Stimulated activated CD4-positive, alpha-beta T cell treated with anti-CD3 and anti-CD28 coated beads, Interleukin-1b, Interleukin-23, amount 100 ng/mL, for 1 hour (primary cell): ENCODE measurements at places on chromosomes 7 and 10.

- no peak for DNase-seq
Observed at GRCh38 chr10:117261501-117261900, 20.6 kb downstream of the SLC18A2 start.

DNA sequence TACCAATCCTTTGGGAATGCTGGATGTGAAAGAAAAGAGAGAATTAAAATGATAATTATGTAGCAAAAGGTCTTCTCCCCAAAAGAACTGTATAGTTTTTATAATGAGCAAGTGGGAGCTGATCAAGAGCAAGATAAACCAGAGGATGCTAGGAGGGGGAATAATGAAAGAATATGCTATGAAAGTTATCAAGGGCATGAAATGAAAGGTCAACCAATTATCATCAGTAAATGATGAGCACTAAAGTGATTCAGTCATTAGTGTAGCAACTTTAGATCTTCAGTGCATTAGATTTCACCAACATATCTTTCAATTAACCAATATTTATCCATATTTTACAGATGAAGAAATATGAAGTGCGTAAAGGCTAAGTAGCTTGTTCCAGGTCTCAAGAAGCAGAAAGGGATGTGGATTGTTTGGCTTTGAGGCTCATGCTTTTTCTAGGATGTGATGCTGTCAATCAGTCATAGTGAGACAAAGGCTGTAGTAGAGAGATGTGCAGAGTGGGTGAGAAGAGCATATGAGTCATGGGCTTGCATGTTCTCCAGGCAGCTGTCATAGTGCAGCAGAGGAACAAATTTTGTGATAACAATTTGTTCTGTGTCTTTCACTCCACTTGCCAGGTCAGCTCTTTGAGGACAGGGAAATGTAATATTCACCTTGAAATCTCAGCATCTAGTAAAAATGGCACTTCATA is 5.7 kb upstream of the OR2F2 start:
- no peak for DNase-seq

DNA sequence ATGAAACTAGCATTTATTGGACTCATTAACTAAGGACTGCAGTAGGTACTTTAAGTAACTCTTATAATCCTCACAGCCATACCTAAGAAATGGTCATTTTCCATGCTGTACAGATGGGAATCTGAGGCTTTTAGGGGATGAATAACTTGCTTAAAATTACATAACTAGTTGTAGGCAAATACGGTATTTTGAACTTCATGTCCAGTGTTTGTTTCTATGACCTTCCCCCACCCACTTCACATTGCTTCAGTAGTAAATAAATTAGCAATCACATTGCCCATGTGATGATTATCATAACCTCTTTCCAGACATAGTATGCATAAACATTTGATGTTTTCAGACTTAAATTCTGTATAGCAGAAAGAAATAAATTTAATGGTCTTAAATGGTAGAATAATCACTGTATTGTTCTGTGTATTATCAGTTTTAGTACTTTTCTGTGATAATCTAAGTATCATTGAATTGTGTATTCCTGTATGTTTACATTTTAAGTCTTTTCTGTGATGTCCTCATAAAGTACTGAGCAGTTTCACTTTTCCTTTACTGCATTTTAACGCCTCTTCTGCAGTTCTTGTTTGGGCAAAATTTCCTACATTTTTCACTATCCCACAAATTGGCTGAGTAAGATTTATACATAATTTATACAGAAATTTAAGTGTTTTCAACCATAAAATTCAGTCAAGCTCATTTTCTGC is 48.3 kb downstream of the ANKIB1 start:
- DNase-seq = no peak

DNA sequence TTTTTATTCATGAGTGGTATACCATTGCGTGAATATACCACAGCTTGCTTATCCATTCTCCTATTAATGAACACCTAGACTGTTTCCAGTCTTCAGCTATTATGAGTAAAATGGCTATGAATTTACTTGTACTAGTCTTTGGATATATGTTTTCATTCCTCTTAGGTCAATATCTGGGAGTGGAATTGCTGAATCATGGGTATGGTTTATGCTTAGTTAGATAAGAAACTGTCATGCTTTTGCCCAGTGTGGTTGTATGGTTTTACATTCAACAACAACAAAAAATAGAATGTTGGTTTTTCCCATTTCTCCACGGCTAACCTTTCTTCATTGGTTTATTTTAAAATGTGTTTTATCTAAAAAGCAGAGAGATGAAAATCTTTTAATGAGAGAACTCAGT is 308.3 kb downstream of the PHF14 start:
- no peak for DNase-seq

GRCh38 chr7:36668750-36669149 is 55.5 kb downstream of the AOAH start:
- no peak for DNase-seq

- DNase-seq = no peak
Observed at GRCh38 chr7:157753713-157754415, 417.1 kb downstream of the DNAJB6 start.

- no peak for DNase-seq
Observed at GRCh38 chr10:92845921-92846320, 2.4 kb upstream of the EXOC6 start.

DNA sequence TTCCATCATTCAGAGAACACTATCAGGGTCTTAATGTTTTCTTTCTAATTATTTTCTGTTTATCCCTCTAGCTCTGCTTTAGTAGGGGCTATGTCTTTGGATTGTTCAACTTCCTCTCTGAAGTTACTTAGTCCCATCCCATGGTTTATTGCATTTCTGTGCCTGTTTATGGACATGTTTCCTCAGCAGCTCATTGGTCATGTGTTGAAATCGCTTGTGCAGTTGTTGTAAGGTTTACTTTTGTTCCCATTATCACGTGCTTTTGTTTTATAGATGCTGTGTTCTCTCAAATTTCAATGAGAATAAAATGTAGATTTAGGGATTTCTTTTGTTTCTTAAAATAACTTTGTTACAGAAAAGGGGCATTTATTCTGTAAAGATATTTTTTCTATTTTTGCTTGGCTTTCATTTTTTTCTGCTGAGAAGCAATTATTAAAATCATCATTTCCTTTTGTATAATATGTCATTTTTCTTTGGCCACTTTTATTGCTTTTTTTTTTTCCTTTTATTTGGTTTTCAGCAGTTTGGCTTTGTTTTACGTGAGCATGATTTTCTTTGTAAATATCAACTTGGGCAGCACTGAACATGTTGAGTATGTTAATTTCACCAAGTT is 110.9 kb downstream of the CCDC7 start:
- no peak for DNase-seq

- DNase-seq = no peak
Observed at GRCh38 chr7:50762337-50762736, 20.4 kb downstream of the GRB10 start.

- no peak for DNase-seq
Observed at GRCh38 chr10:62116896-62117295, 151.7 kb downstream of the RTKN2 start.

- DNase-seq = no peak
Observed at GRCh38 chr7:13034693-13035092, 347.3 kb downstream of the ARL4A start.

DNA sequence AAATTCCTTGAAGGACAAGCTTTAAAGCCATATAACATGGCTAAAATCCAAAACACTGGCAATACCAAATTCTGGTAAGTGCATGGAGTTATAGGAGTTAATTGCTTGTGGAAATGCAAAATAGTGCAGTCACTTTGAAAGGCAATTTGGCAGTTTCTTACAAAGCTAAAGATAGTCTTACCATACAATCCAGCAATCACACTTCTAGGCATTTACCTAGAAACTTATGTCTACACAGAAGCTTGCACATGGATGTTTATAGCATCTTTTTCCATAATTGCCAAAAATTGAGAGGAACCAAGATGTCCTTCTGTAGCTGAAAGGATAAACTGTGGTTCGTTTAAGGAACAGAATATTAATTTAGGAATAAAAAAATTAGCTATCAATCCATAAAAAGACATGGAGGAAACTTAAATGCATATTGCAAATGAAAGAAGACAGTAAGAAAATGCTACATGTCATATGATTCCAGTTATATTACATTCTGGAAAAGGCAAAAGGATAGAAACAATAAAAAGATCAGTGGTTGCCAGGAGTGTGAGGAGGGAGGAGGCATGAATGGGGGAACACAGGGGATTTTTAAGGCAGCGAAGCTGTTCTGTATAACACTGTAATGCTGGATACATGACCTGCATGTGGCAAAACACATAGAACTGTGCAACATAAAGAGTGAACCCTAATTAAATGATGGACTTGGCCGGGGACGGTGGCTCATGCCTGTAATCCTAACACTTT is 51.9 kb downstream of the GNAT3 start:
- DNase-seq = no peak

DNA sequence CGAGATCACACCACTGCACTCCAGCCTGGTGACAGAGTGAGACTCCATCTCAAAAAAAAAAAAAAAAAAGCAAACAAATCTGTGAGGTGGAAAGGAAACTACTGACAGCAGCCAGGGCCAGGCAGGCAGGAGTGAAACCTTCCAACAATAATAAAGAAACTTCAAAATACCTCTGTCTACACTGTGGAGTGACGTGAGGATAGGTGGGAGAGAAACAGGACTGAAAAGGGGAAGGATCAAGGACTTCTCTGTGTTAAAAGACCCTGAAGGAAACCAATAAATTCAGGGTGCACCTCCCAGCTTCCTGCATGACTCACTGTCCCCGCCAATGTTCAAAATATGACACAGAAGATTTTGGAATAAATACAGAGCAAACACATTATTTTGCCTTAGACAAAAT is 82.9 kb downstream of the KIAA1549 start:
- no peak for DNase-seq

DNA sequence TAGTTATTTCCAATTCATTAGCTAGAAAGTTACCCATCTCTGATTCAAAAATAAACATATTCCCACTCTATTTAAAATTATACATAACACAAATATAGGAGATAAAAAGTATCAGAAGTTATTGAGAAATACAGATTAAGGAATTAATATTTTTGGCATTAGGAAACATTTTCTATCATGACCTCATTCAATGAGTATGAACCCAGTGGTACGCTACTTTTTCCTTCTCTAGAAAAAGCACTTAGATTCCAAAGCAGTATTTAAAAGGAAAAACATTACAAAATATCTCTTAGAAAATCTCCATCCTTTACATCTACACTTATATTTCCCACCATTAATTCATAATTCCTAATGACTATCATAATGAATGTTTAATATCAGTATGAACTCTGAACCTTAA is 240.6 kb upstream of the GNAI1 start:
- DNase-seq = no peak

DNA sequence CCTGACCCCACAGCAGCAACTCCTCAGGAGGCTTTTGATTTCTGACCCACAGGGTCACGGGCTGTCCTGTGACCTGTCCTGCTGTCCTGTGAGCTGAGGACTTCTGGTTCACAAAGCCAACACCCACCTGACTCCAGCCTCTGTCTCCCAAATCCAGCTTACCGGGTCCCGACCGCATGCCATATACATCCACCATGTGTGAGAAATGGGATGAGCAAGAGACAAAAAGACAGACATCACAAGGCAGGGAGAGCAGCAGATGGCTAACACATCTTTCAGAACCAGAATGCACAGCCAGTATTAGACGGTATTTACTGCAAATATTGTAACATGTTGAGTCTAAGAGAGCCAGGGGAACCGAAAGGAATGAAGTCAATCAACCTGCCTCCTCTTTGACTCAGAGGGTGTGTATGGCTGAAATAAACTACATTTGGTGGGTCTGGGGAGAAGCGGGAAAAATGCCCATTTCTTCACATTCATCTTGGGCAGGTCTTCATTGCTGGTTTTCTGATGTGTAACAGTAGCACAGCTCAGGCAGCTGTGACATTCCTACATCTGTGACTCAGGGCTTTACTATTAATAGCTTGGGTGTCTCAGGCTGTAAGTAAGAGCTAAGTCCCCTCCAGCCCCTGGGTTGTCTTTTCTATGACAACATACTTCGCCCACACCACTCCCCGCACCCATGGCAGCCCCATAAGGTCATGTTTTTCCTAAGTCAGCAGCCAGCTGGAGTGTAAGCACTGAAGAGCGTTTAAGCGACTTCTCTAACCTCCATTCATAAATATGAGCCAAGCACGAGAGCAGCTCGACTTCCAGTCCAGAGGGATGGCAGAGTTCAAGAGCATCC is 25.0 kb downstream of the ABLIM1 start:
- no peak for DNase-seq

- DNase-seq = no peak
Observed at GRCh38 chr7:36115448-36116321, 37.4 kb upstream of the EEPD1 start.

DNA sequence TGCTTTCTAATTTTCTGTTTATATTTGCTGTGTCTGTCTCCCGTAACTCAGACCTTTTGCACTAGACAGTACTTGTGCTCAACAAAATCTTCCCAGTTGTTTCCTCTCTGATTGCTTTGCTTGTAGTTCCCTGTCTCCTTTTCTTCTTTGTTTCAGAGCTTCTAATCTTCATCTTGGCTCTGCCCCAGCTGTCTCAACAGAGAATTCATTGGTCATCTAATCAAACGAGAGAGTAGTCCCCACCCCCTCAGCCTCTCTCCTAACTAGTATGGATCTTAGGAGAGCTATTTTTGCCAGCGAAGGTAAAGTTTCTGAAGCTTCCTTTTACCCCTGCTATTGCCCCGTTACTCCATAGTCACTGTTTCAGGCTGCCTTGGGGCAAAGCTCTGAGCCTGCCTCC is 32.8 kb downstream of the SLC26A4 start:
- no peak for DNase-seq

GRCh38 chr7:101870361-101871062 is 53.1 kb downstream of the CUX1 start:
- DNase-seq = no peak

- no peak for DNase-seq
Observed at GRCh38 chr10:92880917-92881316, 32.6 kb downstream of the EXOC6 start.

GRCh38 chr10:13195016-13195415 is 33.7 kb downstream of the MCM10 start:
- no peak for DNase-seq

DNA sequence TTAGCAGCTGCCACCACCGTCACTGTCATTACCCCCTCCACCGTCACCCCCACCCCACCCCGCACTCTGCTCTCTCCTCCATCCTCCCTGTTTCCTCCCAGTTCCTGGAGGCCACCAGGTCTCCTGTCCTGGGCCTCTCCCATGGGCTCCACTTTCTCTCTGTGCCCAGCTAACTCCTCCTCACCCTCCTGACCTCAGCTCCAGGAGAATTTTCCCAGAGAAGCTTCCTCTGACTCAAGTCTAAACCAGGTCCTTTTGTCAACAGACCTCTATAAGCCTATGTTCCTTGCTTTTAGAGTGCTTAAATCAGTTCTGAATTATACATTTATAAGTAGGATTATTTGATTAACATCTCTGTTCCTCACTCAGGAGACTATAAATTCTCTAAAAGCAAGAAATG is 150.0 kb downstream of the ARHGAP12 start:
- no peak for DNase-seq

- DNase-seq = no peak
Observed at GRCh38 chr10:3265088-3265487, 92.5 kb upstream of the PITRM1 start.

GRCh38 chr7:84336766-84337165 is 142.2 kb upstream of the SEMA3A start:
- no peak for DNase-seq

- DNase-seq = no peak
Observed at GRCh38 chr7:32206987-32207386, 136.8 kb upstream of the PDE1C start.

GRCh38 chr10:1410469-1411395 is 326.6 kb downstream of the ADARB2 start:
- no peak for DNase-seq

GRCh38 chr10:60853107-60853506 is 74.8 kb downstream of the CDK1 start:
- DNase-seq = no peak

- no peak for DNase-seq
Observed at GRCh38 chr7:105178928-105179541, 165.0 kb downstream of the KMT2E start.

GRCh38 chr7:44761207-44762161 is 12.8 kb downstream of the ZMIZ2 start:
- no peak for DNase-seq
